Activated T-helper 1 cell treated with anti-CD3 and anti-CD28 coated beads, Interleukin-12 subunit alpha, Interleukin-12 subunit beta, Interleukin-2, Interleukin-4 antibody, amounts not matched to agents 30 ng/mL and 10 ng/mL and 1 ng/mL, durations not matched to agents 14 hours and 24 hours and 36 hours (primary cell): ENCODE measurements at places on chromosomes 2 and 18. TPM values are rescaled to one million over a fixed set of nuclear protein-coding genes. Genes with fewer than 3 reads are reported as not detected.
A peak's percentile ranks its signal among the peaks of the same experiment; 100 is the strongest.

DNA sequence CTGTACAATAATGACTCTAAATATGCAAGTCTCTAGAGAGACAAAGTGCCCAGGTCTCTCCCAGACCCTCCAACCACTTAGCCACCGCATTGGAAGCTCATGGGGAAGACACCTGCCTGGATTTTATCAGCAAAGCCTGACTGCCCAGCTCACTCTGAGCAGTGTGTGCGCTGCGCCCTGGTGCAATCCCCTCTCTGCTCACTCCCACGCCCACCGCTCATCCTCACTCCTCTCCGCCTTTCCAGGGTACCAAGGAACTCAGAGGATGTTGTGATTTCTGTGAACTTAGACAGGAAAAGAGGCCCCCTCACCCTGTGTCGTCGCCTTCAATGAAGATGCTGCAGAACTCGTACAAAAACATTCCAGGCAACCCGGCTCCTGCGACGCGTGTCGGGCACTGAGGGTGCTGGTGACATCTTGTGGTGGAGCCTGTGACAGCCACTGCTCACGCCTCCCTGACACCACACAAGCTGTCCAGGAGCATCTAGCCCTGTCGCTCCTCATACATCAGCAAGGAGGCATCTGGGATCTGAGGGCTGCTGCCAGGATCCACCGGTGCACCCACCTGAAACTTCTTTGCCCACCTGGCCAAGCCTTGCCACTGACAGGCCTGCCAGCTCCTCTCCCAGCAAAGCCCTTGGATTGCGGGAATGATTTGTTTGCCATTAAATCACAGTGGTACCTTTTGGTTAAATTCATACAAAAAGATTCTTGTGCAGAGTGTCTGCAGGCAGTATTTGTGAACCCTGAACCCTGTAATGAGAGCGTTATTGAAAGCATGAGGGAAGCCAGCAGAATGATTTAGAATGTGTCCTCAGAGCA lies 220.4 kb downstream of the ZNF516 start:
- DNase-seq, result no peak
- H3K4me1 ChIP-seq, result no peaks in the 10 kb centered on the region
- no peak overlapping the region for H3K27ac ChIP-seq
- peaks cover 2% of the 10 kb centered on the region for H3K27me3 ChIP-seq

DNA sequence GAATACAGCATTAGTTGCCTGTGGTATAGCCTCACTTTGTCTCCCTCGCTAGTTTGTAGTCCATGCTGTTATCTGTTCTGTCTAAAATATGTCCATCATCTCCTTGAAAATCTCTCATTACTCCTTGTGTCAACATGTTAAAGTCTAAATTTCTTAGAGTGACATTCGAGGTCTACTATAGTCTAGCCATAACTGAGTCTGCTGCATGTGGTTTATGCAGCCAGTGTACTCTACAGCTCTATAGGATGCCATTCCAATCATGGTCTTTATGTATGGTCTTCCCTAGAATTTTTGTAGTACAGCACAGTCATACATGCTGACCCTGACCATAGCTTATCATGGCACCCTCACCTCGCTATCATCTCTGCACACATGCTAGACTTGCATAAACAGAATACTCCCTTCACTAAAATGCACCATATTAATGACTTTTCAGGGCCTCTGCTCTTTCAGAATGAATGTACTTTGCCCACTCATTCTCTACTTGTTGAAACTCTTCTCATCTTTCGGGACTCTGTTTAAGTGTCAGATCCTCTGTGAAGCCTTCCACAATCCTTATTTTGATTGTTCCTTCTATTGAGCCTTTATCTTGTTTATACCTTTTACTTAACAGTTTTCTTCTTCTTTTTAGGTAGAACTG lies 12.8 kb downstream of the TANK start:
- H3K27me3 ChIP-seq, result no peaks in the 10 kb centered on the region
- peak overlapping the region; percentile 81 for H3K27ac ChIP-seq
- no peak for DNase-seq
- peak overlapping the region; percentile 38 for H3K4me3 ChIP-seq
- H3K36me3 ChIP-seq, result peaks cover 73% of the 10 kb centered on the region

DNA sequence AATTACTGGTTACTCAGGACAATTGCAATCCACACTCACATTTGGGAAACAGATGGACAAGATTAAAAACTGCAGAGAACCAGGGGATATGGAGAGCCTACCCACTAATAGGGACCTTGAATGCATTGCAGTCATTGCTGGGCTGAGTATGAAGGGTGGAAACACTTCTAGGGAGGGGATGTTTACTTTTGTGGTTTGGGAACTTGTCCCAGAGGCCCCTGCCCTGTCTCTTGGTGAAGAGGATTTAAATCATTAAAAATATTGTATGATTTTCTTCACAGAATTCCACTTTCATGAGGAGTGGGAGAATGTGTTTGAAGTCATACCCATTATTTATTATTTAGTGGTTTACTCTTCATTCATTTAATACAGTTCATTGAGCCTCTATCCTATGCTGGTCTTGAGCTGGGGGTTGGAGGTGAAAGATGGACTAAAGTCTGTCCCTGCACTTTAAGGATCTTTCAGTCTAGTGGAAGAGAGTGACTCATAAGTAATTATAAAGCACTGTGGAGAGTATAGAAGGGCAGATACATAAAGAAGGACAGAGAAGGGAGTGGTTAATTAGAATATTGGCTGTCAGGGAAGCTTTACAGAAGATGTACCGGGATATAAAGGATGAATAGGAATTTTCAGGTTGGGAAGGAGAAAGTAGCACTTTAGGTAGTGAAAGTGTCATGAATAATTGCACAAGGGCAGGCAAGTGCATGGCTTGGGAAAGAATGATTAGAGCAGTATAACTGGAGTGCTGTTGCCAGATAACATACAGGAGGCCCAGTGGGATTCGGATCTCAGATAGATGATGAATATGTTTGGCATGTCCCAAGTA lies 313.4 kb downstream of the LPIN1 start:
- no peaks in the 10 kb centered on the region for H3K36me3 ChIP-seq
- no peaks in the 10 kb centered on the region for H3K4me1 ChIP-seq
- no peak overlapping the region for H3K4me3 ChIP-seq

- no peak within 1 kb of the TSS for H3K4me3 ChIP-seq
- H3K36me3 ChIP-seq, result no peaks in the 10 kb centered on the region
- no peak for DNase-seq
- no peaks in the 10 kb centered on the region for H3K4me1 ChIP-seq
Measured at GRCh38 chr2:124025171-124025580, at the start of gene CNTNAP5. Gene CNTNAP5, plus strand, starts transcription at chr2:124025287. Its CDS starts 364 bp downstream, at chr2:124025651.

Gene CD302
- total RNA-seq, result 0.44 and 0.47 TPM in 2 replicates
